ENCODE measurements at places on chromosomes 5 and 9.
A peak's percentile ranks its signal among the peaks of the same experiment; 100 is the strongest.

- DNase-seq: no peak
Measured at GRCh38 chr9:81530846-81531245, 158.5 kb downstream of the TLE1 start.

GRCh38 chr9:76371901-76372300, 22.3 kb downstream of the RFK start:
- DNase-seq: no peak

GRCh38 chr5:148011398-148012137, 52.2 kb upstream of the SPINK5 start:
- DNase-seq: no peak

DNA sequence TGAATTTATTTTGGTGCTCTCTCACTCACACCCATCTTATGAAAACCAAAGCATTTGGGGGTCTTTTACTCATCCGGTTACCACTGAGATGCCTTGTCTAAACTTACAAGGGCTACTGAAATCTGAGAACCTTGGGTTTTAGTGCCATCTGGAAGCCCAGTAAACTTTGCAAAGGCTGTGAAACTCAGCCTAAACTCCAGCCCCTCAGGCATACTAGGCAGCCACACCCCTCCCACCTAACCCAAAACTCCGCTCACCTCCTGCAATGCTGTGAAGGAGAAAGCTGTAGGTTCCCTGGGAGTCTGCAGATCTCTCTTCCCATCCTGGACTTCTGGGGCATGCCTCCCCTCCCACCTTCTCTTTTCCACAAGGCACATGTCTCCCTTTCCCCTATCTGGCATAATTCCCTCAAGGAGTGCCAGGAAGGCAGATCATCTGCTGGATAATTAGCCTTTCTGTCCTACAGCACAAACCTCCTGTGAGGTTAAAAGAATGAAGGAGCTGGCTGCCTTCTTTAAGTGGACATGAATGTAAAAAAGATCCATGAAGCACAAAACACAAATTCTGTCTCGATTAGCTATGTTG, 71.5 kb upstream of the ANXA1 start:
- no peak for DNase-seq

DNA sequence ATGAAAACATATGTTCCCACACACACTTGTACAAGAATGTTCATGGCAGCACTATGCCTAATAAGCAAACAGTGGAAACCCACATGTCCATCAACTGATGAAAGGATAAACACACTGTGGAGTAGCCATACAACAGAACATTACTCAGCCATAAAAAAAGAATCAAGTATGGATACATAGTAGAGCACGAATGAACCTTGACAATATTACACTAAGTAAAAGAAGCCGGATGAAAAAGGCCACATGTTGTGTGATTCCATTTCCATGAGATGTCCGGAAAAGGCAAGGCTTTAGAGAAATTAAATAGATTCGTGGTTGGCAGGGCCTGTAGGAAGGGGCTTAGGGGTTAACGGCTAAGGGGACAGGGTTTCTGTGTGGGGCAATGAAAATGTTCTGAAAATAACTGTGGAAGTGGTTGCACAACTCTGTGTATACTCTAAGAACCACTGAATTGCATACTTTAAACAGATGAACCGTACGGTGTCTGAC, 51.4 kb downstream of the COL23A1 start:
- DNase-seq: no peak

GRCh38 chr5:141742866-141743851, 61.1 kb upstream of the ARAP3 start:
- no peak for DNase-seq

- DNase-seq: no peak
Measured at GRCh38 chr5:132074772-132075718, 1.5 kb downstream of the CSF2 start.

DNA sequence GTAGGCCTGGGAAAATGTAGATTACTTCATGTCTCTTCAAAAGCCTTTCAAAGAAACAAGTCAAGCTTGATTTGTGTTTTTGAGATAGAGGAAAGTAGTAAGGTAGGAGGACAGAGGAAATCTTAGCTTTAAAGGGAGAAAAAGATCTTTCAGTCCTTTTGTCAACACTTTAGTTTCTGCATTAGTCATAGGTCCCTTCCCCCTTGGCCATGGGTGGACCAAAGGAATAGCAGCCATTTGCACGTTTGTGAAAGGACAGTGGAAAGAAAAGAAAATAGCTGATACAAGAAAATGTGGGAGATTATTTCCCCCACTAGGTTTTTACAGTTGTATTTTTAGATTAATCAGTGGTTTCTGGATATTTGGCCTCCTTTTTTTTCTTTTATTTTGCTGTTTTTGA, 121.9 kb upstream of the GRHPR start:
- DNase-seq: no peak

- no peak for DNase-seq
Measured at GRCh38 chr5:59401637-59402036, 491.9 kb downstream of the PDE4D start.

GRCh38 chr9:93456022-93456421, 2.6 kb upstream of the FAM120AOS start:
- no peak for DNase-seq

- no peak for DNase-seq
Measured at GRCh38 chr9:132637351-132637750, 32.4 kb downstream of the DDX31 start.

DNA sequence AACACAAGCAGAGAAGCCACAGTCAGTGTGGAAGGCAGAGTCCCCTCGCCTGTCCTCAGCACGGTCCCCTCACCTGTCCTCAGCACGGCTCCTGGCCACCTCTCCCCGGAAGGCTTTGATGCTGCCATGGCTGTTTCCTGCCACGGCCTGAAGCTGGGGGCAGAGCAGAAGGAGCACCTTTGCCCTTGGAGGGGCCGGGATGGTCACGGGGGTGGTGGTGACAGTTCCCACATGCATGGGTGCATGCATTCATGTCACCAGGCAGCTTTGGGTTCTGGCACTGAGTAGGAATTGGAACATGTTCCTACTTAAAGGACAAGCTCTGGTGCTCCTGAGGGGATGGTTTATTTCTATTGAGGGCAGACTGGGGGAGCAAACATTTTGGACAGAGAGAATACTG, 57.8 kb upstream of the PHYKPL start:
- DNase-seq: no peak

DNA sequence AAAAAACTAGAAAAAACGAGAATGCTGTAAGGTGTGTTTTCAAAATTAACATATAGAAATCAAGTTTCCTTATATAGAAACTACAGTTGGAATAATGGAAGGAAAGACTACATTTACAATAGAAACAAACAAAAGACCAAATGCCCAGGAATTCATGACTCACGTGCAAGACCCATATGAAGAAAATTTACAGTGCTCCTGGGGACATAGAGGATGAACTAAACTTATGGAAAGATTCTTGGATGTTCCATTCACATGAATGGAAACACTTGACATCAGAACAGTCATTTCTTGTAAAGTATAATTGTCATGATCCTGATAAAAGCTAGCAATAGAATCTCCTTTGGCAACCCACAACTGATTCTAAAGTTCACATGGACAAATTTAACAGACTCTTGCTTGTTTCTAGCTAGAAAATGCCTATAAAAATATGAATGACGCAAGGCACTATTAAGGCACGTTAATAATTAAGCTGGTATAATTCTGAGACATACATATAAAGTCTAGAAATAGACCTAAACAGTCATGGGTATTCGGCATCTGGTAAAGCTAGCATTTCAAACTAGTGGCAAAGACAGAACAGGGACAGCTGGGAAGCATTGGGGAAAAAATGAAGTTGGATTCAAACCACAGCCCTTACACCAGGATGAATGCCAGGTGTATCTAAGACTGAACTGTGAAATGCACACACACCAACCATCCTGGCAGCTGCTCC, 5.1 kb upstream of the ZFP62 start:
- no peak for DNase-seq

DNA sequence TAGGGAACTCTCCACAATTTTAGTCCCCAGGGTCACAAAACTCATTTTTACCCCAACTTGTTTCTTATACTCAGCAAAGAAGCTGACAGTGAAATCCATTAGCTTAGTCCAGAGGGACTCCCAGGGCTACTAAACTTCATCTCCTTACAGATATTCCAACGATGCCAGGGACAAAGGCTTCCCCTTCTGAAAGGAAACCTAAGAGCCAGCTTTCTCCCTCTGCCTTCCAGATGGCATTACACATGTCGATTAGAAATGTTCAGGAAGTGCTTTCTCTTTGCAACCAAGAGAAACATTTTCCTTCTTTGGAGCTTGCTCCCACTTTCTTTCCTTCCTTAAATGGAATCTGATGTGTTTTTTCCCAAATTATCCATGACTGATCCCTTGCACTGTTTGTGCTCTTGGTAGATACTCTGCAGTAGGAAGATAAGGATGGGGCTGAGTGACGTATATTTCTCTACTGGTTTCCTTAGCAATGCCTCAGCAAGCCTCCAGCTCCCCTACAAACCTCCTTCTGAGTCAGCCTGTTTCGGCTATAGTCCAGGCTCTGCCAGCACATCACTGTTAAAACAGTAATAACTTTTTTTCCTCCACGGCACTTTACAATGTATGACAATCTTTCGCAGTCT, 43.0 kb upstream of the HTR4 start:
- no peak for DNase-seq

GRCh38 chr9:4921449-4921848, 63.6 kb upstream of the JAK2 start:
- DNase-seq: no peak

DNA sequence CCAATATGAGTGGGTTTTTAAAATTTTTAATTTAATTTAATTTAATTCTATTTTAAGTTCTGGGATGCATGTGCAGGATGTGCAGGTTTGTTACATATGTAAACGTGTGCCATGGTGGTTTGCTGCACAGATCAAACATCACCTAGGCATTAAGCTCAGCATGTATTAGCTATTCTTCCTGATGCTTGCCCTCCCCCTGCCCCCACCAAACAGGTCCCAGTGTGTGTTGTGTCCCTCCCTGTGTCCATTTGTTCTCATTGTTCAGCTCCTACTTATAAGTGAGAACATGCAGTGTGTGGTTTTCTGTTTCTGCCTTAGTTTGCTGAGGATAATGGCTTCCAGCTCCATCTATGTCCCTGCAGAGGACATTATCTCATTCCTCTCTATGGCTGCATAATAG, 35.0 kb upstream of the ANKRD33B start:
- no peak for DNase-seq

- DNase-seq: no peak
Measured at GRCh38 chr5:74408150-74409043, 232.1 kb downstream of the ENC1 start.

GRCh38 chr9:70385426-70385825, 29.0 kb downstream of the KLF9 start:
- no peak for DNase-seq

- DNase-seq: no peak
Measured at GRCh38 chr9:87180841-87181240, 233.5 kb upstream of the GAS1 start.

DNA sequence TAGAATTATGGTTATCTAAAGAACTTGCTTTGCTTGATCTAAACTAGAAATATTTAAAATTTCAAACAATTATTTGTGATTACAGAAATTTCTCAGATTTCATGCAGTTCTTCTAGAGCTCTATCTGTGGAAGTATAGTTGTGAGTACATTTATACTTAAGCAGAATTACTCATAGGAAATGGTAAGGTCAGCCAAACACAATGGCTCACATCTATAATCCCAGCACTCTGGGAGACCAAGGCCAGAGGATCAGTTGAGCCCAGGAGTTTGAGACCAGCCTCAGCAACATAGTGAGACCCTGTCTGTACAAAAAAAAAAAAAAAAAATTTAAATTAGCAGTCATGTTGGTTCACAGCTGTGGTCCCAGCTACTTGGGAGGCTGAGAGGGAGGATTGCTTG, 71.0 kb downstream of the INVS start:
- DNase-seq: no peak

DNA sequence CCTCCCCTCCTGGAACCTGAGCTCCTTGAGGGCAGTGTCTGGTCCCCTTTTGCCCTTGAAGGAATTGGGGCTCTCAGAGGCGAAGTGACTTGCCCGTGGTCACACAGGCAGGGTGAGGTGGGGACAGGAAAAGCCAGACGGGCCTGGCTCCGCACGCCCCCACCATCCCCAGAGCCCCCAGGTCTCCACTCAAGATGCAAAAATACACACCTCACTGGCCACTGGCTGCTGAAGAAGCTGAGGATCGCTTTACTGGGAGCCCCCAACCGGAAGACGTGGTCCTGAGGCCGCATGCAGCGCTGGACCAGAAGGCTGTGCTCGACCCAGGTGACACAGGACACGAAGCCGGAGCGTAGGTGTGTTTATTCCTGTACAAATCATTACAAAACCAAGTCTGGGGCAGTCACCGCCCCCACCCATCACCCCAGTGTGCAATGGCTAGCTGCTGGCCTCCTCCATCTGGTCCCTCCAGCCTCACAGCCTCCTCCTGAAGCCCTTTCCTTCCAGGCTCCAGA, 7.6 kb upstream of the AK1 start:
- DNase-seq: no peak

DNA sequence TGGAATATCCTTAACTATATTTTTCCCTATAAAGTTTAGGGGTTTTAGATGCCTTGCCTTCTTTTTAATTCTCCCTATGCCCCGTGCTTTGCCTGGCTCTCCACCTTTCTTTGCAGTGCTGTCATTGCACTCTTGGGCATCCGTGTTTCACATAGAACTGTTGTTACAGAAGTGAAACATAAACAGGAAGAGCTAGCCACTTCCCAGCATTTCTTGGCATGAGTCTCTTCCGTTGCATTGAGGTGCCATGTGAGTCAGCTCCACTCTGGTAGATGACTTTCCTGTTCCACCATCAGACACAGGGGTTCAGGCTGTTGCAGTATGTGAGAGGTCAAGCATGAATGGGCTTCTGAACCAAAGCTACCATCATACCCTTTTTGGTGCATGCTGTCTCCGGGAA, 73.4 kb downstream of the ANGPTL2 start:
- peak; percentile 46 for DNase-seq

- DNase-seq: no peak
Measured at GRCh38 chr9:136170006-136170901, 34.7 kb downstream of the LHX3 start.

DNA sequence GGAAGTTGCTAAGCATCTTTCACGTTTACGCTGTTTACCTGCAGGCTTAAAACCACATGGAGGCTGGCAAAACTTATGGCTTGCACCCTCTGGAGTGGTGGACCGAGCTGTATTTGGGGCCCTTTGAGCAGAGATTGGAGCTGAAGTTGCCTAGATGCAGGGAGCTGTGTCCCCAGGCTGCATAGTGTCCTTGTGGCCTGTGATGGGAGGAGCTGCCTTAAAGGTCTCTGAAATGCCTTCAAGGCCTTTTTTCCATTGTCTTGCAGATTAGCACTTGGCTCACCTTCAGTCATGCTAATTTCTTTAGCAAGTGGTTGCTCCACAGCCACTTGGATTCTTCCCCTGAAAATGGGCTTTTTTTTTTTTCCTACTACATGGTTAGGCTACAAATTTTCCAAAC, 81.5 kb upstream of the CHD1 start:
- no peak for DNase-seq

- DNase-seq: no peak
Measured at GRCh38 chr5:8906303-8906967, 639.4 kb downstream of the SEMA5A start.

GRCh38 chr9:137416006-137416562, 6.9 kb downstream of the EXD3 start:
- no peak for DNase-seq

- DNase-seq: no peak
Measured at GRCh38 chr5:95686651-95687050, 3.9 kb upstream of the SPATA9 start.

- no peak for DNase-seq
Measured at GRCh38 chr9:123772374-123772773, 157.6 kb downstream of the DENND1A start.
